ENCODE measurements at places on chromosomes 16 and 17. TPM values are rescaled to one million over a fixed set of nuclear protein-coding genes. Genes with fewer than 3 reads are reported as not detected.

The NPIPA2 gene
- total RNA-seq = not detected

The CDH15 gene
- not detected for total RNA-seq

The HBQ1 gene
- total RNA-seq = 7.9 TPM

The ACAP1 gene
- 0.78 TPM for total RNA-seq

The HOXB1 gene
- not detected for total RNA-seq

The PHKB gene
- 46.3 TPM for total RNA-seq

The GLP2R gene
- total RNA-seq = not detected

The RNF112 gene
- total RNA-seq = not detected

The CCL7 gene
- not detected for total RNA-seq

The KRT40 gene
- total RNA-seq = not detected

The TUBG2 gene
- total RNA-seq = 9.0 TPM

The NPIPA7 gene
- not detected for total RNA-seq

The CES3 gene
- total RNA-seq = 1.5 TPM

The OTOA gene
- total RNA-seq = not detected

The G6PC1 gene
- not detected for total RNA-seq

The C17orf67 gene
- 0.21 TPM for total RNA-seq

The TPSB2 gene
- not detected for total RNA-seq

The ZSCAN10 gene
- total RNA-seq = not detected

The WSCD1 gene
- total RNA-seq = not detected

The STX1B gene
- 1.1 TPM for total RNA-seq

The APOBR gene
- not detected for total RNA-seq

The PYDC1 gene
- not detected for total RNA-seq

The ZPBP2 gene
- total RNA-seq = not detected

The CLEC10A gene
- total RNA-seq = not detected

The NME4 gene
- 168 TPM for total RNA-seq
